Activated CD4-positive, alpha-beta T cell treated with anti-CD3 and anti-CD28 coated beads for 36 hours (primary cell): ENCODE measurements at places on chromosomes 6 and 20. TPM values are rescaled to one million over a fixed set of nuclear protein-coding genes. Genes with fewer than 3 reads are reported as not detected.

DNA sequence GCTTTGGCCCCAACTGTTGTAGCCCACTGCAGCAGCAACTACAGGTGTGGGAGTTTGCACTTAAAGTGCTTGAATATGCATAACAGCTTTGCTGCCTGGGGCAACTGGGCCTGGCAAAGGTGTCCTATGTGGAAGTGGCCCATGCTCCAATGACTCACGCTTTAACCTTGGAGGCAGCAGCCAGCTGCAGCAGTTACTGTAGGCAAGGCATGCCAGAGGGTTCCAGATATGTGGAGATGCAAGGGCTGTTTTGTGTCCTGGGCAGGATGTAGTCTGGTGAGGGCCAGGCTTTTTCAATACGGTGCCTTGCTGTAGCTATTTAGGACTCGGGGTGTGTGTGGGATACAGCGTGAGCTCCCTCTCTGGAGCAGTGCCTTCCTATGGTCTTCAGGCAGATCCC, 150.3 kb downstream of the NKAIN2 start:
- DNase-seq, result no peak

DNA sequence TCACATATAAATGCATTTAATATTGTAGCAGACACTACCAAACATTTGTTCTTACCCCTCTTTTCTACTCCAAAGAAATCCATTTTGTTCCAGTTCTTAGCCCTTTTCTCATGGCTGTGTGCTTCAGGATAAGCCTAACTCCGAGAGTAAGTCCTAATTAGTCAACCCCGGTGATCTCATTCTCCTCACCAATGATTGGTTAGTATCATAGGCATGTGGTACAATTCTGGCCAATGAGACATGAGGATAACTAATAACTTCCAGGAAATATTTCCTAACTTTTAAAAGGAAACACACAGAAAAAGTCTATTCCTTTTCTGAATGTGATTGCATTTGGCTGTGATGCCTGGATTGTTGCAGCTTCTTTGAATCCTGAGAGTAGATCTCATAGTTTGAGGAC, 116.0 kb downstream of the GPR63 start:
- no peak for DNase-seq

GRCh38 chr6:56760842-56761241, 118.2 kb upstream of the DST start:
- DNase-seq, result no peak

DNA sequence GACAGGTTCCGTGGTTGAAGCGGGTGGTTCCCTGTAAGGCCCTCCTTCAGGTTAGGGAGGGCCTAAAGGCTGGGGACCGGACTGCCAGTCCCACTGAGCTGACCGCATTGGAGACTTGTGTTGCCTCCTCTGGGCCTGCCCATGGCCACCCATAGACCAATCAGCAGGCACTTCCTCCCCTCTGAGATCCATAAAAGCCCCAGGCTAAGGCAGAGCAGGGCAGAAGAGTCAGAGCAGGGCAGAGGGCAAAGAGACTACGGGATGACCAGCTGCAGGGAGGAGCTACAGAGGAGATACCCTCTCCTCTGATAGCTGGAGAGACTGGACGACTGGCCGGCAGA, 537.4 kb downstream of the TENT5A start:
- DNase-seq, result no peak

Gene RAET1L
- not detected for total RNA-seq

DNA sequence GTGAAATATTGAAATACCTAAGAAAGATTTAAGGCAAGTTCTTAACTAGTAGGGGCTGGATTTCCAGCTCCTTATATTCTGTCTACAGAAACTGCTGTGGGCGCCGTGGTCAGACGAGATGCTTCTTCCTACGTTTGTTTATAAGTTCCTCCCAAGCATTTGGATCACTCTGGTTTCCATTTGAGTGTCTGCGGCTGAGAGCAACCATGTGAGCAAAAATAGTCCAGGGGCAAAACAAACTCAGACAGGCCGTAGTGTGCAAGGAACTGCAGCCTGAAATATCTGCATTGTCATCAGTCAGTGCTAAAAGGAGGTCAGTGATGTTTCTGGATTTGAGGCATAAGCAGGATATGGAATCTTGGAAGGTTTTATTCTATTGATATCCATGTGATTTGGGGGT, 485.9 kb upstream of the JAG1 start:
- no peak for DNase-seq

GRCh38 chr6:12132351-12133222, 120.5 kb downstream of the HIVEP1 start:
- no peak for DNase-seq

Gene IL17F
- 157 TPM for total RNA-seq
